ENCODE measurements at places on chromosomes 16 and 17. TPM values are rescaled to one million over a fixed set of nuclear protein-coding genes. Genes with fewer than 3 reads are reported as not detected.

DNA sequence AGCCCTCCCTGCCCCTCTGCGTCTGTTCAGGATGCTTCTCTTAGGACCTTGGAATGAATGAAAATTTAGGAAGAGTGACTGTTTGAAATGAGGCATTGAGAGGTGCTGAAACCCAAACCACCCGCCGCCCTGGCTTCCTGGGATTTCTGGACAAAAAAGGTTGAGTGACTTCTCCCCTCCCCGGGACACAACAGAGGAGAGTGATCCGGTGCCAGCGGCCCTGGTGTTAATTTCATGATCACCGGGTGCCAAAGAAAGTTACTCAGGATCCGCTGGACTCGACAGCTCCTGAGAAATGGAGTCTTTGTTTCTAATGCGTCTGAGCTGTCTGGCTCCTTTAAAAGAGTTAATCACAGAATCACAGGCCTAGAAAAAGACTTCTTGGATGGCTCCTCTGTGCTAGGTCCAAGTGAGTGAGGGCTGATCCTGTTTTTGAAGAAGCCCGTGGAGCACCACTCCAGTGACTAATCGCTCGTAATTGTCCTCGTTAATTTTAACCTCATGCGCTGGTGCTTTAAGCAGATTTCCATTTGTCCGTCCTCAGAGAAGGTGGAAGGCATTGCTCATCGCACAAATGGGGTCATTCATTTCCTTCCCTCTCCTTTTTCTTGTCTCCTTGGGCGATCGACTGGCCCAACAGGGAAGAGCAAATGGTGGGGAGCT, 144.4 kb upstream of the ZFHX3 start:
- H3K36me3 ChIP-seq, result no peaks in the 10 kb centered on the region
- H3K27ac ChIP-seq, result no peak overlapping the region
- H3K4me1 ChIP-seq, result no peaks in the 10 kb centered on the region
- no peak overlapping the region for H3K4me3 ChIP-seq

The PRAC1 gene
- total RNA-seq, result 0.88 TPM

DNA sequence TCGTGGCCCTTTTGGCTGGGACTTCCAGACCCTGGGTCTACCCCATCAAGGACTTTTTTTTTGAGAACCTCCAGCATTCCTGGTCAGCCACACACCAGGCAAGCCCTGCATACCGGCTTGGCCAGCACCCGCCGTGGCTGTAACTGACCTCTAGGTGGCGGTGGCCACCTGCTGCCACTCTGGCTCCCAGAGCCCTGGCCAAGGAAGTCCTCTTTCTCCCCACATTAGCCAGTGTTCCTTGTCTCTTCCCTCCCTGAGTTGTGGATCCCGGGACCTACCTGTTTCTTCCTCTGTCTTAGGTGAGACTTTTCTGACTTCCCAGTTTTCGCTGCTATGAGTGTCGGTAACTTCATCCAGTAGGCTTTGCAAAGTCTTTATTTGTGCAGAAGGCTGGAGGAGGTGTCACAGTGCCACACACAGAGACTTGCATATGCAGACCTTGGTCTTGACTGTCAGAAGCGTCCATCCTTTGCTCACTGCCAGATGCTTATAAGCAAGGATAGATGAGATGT, 348.3 kb downstream of the CPPED1 start:
- no peak for DNase-seq
- no peaks in the 10 kb centered on the region for H3K4me1 ChIP-seq
- no peaks in the 10 kb centered on the region for H3K36me3 ChIP-seq

GRCh38 chr16:12559714-12560113, 244.0 kb downstream of the CPPED1 start:
- H3K4me1 ChIP-seq, result no peaks in the 10 kb centered on the region
- no peak overlapping the region for H3K27ac ChIP-seq
- H3K36me3 ChIP-seq, result no peaks in the 10 kb centered on the region
- no peak for DNase-seq

DNA sequence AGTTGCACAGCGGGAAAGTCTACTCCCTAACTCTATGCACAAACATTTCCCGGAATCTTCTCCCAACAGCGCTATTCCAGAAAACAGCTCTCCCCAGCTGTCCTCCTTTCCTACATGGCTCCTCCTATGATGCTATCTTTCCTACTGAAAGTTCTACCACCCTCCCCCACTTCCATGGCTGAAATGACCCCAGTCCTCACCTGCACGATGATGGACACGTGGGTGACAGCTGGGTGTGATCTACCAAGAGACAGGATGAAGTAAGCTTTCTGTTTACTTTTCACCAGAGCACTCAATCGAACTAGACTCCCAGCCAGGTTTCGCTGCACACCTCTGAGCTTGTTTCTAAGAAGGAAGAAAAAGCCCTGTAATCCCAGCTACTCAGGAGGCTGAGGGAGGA, 10.7 kb downstream of the CTC1 start:
- DNase-seq, result no peak
- no peak overlapping the region for H3K4me3 ChIP-seq

The NTN1 gene
- total RNA-seq, result 0.29 TPM

GRCh38 chr17:80783971-80784370, 207.7 kb upstream of the CHMP6 start:
- H3K4me3 ChIP-seq, result no peak overlapping the region
- no peak overlapping the region for H3K27ac ChIP-seq
- H3K4me1 ChIP-seq, result peaks cover 18% of the 10 kb centered on the region
- no peaks in the 10 kb centered on the region for H3K36me3 ChIP-seq

- no peak overlapping the region for H3K4me3 ChIP-seq
- H3K36me3 ChIP-seq, result no peaks in the 10 kb centered on the region
- DNase-seq, result no peak
- no peak overlapping the region for H3K27ac ChIP-seq
Observed at GRCh38 chr16:56921571-56921970, 10.4 kb upstream of the HERPUD1 start.

- H3K4me1 ChIP-seq, result no peaks in the 10 kb centered on the region
- H3K4me3 ChIP-seq, result no peak overlapping the region
- no peak overlapping the region for H3K27ac ChIP-seq
- H3K36me3 ChIP-seq, result no peaks in the 10 kb centered on the region
Observed at GRCh38 chr16:85936816-85937215, 37.9 kb downstream of the IRF8 start.

DNA sequence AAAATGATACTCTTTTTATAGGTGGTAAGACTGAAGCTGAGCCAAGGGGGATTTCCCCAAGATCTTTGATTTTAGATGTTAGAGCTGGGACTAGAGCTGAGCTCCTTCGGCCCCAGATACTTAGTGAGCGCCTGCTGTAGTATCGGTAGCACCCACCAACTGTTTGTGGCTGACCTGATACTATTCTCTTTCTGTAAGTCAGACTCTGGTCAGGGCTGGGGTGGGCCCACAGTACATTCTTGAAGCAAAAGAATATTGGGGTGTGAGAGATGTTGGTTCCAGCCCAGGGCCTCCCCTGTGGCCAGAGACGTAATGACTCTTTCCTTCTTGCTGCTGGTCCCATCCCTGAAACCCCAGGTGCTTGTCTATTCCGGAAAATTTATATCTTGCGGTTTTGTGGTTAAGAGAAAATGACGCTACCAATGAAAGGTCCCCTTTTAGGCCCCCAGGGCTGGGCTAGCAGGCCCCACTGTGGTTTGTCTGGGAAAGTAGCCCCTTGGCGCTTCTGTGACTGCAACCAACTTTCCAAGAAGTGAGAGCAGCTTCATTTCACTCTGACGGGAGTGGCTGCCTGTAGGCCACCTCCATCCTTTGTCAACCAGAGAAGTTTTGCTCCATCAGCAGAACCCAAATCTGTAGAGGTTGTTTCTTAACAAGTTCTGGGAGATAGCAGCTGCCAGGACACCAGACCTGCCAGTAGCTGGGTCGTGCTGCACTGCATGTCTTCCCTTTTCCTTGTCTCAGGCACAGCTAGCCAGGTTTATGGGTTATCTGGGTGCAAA, 86.4 kb upstream of the LGALS9 start:
- peak; percentile 27 for DNase-seq
- H3K27me3 ChIP-seq, result peaks cover 29% of the 10 kb centered on the region
- H3K4me3 ChIP-seq, result no peak overlapping the region
- no peaks in the 10 kb centered on the region for H3K36me3 ChIP-seq

- peak overlapping the region; percentile 65 for H3K4me3 ChIP-seq
- peaks cover 19% of the 10 kb centered on the region for H3K4me1 ChIP-seq
Observed at GRCh38 chr17:1486802-1487695, 5.4 kb downstream of the MYO1C start.

DNA sequence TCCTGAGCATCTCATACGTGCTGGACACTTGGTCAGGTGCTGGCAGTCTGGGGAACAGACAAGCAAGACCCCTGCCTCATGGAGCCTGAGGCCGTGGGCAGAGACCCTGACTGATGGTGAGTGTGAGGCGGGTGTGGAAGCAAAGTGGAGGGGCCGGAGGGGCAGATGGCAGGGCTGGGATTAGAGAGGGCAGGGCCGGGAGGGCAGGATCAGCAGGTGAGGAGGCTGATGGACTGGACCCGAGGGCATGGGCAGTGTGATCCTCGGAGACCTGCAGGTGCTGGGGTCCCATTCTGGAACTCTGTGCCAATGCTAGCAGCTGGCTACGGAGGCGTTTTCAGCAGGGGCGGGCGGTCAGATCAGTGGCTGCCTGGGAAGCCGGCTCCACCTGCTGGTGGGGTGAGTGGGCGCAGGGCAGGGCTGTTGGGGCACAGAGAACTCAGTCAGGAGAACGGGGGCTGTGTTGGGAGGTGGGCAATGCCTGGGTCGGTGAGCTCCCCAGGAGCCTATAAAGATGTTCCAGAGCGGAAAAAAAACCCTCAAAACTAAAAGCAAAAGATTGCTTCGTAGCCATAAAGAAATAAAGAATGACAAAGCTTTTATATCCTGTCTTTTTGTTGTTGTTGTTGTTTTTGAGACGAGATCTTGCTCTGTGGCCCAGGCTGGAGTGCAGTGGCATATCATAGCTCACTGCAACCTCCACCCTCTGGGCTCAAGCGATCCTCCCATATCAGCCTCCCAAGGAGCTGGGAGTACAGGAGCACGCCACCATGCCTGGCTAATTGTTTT, 8.9 kb upstream of the C16orf74 start:
- H3K27me3 ChIP-seq, result peaks cover 16% of the 10 kb centered on the region
- peak; percentile 78 for DNase-seq
- peaks cover 9% of the 10 kb centered on the region for H3K4me1 ChIP-seq
- no peak overlapping the region for H3K4me3 ChIP-seq

The GSE1 gene
- total RNA-seq, result 49.6 TPM

DNA sequence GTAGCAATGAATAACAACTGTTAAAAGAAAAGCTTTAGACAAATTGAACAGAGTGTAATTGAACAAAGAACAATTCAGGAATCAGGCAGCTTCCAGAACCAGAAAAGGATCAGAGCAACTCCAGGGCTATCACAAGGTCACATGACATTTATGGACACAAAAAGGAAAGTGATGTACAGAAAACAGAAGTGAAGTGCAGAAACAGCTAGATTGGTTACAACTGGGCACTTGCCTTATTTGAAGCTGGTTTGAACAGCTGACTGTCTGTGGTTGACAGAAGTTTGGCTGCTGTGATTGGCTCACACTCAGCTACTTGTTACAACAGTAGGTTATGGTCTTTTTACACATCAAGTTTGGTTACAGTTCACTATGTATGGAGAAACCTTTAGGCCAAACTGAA, 14.8 kb downstream of the EFCAB5 start:
- H3K27ac ChIP-seq, result no peak overlapping the region
- no peak overlapping the region for H3K4me3 ChIP-seq
- no peaks in the 10 kb centered on the region for H3K27me3 ChIP-seq
- no peak for DNase-seq
- H3K36me3 ChIP-seq, result no peaks in the 10 kb centered on the region
- H3K4me1 ChIP-seq, result peaks cover 14% of the 10 kb centered on the region

- H3K27ac ChIP-seq, result peak overlapping the region; percentile 60
- no peak for DNase-seq
- H3K4me1 ChIP-seq, result peaks cover 13% of the 10 kb centered on the region
- H3K4me3 ChIP-seq, result peak overlapping the region; percentile 72
- H3K27me3 ChIP-seq, result peaks cover 65% of the 10 kb centered on the region
Observed at GRCh38 chr17:48543107-48543853, 1.6 kb downstream of the HOXB2 start.

DNA sequence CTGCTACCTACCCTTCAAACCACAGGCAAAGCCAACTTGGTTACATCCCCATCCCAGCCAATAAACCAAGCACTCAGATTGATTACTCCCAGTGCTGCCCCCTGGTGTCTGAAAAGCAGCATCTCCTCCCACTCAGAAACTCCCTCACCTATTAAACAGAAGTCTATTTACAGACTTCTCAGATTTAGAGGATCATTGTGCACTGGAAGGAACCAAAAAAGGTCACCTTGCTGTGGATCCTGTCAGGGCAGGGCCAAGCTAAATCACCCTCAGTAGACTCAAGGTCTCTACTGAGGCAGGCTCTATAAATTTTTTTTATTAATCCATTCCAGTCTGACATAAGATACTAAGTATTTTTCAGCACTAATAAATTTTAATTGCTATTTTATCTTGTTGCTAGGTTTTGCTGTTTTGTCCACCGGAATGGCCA, 17.6 kb downstream of the HIGD1B start:
- peak; percentile 92 for DNase-seq
- H3K4me3 ChIP-seq, result no peak overlapping the region
- H3K36me3 ChIP-seq, result peaks cover 78% of the 10 kb centered on the region
- H3K4me1 ChIP-seq, result no peaks in the 10 kb centered on the region
- H3K27ac ChIP-seq, result no peak overlapping the region

DNA sequence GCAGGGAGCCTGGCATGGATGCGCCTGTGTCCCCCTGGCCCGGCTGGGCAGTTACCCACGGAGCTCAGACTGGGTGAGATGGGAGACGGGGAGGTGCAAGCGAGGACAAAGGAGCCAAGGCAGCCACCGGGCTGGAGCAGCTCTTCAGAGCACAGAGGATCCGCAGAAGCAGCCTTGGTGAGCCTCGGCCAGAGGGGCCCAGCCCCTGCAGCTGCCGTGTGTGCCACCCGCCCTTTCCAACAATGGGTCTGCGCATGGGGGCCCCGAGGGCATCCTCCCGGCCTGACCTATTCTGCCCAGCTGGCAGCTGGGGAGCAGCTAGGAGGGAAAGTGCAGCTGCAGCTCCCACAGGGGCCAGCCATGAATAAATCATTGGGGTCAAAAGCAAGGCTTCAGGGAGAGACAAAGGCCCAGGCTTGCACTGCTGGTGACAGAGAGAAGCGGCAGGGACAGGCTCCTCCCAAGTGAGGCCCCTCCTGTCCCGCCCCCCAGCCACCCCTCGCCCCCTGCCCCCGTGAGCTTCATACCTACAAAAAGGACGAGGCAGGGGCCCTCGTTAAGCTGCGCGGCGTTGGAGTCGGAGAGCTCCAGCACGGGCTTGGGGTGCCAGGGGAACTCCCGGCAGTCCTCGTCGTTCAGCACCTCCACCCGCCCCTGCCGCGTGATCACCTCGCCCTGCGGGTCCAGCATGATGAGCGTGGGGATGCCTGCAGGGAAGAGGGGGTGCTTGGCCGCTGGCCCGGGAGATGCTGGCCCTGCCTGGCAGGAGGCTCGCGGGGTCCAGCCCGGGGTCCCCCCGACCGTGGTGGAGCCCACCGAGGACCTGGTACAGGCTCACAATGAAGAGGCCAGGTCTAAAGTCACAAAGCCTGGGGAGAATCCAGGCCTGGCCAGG, 22.6 kb downstream of the MRM3 start:
- H3K4me1 ChIP-seq, result no peaks in the 10 kb centered on the region
- no peaks in the 10 kb centered on the region for H3K27me3 ChIP-seq
- H3K36me3 ChIP-seq, result peaks cover 9% of the 10 kb centered on the region
- H3K4me3 ChIP-seq, result no peak overlapping the region

All from osteoblast (primary cell).